ENCODE measurements at places on chromosomes 12 and 14.

DNA sequence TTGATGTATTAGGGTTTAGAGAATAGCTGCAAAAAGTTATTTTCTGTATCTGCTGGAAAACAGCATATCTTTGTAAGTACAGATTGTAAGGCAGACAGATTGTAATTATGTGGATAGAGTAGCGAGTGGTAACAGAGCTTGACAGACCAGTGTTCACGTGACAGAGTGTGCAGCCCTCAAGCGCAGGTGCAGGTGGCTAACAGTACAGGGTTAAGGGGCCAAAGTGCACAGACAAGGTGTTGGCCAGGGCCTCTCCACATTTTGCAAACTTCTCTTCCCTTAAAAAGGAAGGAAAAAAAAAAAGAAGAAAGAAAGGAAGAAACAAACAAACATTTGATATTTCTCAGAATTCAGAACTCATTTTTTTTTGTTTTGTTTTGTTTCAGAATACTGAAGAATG lies 25.2 kb upstream of the KLHL42 start:
- no peak for DNase-seq

GRCh38 chr14:105876158-105876557 lies 349.8 kb downstream of the TMEM121 start:
- no peak for DNase-seq

DNA sequence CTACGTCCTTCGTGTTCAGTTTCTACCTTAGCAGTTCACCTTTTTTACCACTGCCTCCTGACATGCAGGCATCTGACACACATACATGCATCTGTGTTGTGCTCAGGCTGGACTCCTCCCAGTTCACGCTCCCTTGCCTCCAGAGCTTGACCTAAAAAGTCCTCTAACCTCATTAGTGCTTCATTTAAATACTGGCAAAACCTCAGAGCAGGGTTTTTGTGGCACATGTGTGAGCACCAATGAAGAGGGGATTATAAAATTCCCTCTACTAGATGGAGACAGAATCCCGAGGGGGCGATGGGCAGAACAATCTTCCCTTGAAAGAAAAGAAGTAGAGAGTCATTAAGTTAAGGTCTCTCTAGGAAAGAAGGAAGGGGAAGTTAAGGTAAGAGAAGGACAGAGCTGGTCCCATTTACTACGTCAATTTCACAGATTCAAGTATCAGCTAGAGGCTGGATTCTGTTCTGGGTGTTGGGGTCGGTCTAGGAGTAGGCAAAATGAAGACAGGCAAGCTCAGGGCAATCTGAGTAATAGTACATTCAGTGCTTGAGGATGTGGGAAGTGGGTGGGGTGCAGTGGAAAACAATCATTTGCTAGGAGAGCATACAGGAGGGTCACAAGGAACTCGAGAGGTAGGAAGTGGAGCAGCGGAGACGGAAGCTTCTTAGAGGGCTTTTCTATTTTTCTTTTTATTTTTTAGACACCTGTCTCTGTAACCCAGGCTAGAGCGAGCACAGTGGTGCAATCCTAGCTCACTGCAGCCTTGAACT lies 7.5 kb downstream of the HAL start:
- DNase-seq = no peak

DNA sequence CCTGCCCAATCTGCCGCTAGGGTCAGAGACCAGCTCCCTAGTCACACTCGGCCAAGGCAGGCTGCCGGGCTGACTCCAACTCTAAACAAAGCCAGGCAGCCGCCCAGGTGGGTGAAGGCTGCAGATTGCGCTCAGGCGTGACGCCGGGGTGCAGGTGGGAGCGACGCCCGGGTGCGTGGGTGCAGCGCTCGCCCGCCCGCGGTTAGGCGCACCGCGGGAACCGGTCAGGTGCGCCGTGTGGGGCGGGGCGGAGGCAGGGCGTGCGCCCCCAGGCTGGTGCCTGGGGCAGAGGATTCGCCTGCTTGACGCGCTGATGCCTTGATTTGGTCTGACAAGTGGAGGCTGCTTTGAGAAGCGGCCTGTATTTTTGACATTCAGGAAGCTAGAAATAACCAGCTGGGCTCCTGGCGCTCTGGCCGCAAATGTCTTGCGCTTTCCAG lies 126.7 kb upstream of the HIF1A start:
- peak; percentile 79 for DNase-seq

GRCh38 chr12:92504594-92504981 lies 198.2 kb upstream of the PLEKHG7 start:
- DNase-seq = no peak

- peak; percentile 71 for DNase-seq
Observed at GRCh38 chr12:124994437-124994975, 1.1 kb downstream of the BRI3BP start.

Data from activated CD8-positive, alpha-beta memory T cell treated with anti-CD3 and anti-CD28 coated beads for 24 hours (primary cell).